ENCODE measurements at places on chromosomes 16 and 17.

DNA sequence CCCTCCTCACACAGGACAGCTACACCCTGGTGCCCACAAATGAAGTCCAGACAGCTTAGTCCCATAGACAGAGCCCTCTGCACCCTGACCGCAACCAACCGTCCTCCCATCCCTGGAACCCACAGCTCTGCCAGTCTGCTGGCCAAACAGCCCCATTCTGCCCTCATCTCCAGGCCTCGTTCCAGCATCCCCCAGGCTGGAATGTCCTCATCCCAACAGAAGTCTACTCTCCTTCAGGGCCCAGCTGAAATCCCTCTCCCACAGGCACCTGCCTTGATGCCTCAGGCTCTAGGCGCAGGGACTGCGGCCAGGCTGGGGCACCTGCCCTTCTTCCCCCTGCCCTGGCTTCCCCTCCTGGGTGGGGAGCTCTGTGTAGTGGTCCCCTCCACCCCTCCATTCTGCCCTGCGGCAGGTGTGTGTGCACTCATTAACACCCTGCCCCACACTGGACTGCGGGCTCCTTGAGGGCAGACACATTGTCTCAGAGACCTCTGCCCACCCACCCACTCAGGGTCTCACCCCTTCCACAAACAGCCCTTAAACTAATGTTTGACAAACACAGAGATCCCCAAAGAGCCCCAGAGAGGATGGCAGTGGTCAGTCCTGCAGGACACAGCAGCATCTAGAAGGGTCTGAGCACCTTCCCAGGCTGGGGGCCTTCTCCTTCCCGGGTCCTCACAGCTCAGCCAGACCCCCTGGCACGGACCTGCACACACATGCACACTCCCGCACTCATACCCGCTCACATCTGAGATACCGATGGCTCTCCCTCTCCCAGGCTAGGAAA is 820 bp downstream of the GRIN2C start:
- DNase-seq = no peak

- DNase-seq = no peak
Observed at GRCh38 chr16:17367036-17367435, 103.7 kb downstream of the XYLT1 start.

DNA sequence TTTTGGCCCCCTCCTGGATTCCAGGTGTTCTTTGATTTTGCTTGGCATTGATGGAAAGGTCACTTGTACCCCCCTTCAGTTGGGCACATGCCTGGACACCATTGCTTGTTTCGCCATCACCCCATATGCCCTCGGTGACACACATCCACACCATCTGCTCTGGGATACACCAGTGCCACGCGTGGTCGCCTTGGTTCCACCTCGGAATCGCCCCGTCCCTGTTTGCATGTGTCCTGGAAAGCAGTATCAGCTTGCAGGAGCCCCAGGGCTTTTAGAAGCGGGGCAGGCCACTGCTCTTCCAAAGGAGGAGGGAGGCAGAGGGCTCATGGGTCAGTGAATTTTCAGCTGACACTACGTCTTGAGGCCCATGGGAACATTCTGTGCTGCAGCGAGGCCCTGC is 607.9 kb downstream of the KCNJ18 start:
- DNase-seq = no peak

- no peak for DNase-seq
Observed at GRCh38 chr17:63596856-63597586, 3.7 kb upstream of the TACO1 start.

- no peak for DNase-seq
Observed at GRCh38 chr17:18187226-18187625, 3.6 kb downstream of the ALKBH5 start.

DNA sequence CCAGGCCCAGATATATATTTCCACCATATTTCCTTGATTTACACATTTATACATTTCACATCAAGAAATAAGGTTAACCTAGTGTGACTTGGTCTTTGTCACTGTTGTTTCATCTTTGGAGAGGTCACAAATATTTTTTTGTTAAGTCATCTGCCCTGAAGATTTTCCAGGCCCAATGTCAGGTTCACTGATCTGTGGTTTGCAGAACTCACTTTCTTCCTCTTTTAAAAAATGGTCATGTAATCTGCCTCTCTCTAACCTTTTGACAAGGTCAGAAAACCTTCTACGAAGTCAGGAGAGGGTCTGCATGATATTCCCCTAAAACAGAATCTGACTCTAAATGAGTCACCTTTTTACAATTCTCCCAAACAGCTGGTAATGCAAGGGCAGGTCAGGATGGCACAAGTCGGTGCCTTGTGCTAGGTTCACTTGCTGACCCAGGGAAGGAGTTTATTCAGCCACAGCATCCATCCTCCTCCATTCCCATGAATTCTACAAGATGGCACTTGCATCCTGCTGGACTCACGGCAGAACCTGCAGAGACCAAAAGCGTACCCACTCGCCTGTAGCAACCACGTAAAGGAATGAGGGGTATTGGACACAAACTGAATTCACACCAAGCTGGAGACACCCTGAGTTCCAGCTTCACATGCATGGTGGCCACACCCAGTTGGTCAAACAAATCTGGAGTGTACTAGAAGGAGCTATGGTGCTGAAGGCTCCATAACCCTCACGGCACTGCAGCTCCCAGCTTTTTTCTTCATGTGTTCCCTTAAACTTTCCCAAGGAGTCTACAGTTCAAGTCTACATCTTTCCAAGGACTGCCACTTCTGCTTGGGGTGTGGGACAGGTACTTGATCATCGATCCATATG is 1.6 kb upstream of the KIAA0513 start:
- no peak for DNase-seq

- DNase-seq = no peak
Observed at GRCh38 chr16:66925322-66925840, at the start of gene RRAD. Gene RRAD (minus strand): TSS chr16:66925535. CDS start chr16:66925179, 356 bp downstream.

- no peak for DNase-seq
Observed at GRCh38 chr16:77850636-77851333, 62.4 kb downstream of the VAT1L start.

DNA sequence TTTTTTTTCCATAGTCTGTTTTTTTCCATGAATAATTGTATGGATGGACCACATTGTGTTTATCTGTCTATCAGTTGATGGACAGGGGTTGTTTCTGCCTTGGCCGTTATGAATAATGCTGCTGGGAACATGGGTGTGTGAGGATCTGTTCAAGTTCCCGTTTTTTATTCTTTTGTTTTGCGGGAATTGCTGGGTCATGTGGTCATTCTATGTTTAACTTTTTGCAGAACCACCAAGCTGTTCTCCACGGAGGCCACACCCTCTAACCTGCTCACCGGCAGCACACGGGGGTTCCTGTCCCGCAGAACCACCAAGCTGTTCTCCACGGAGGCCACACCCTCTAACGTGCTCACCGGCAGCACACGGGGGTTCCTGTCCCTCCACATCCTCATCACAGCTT is 5.9 kb upstream of the MSLN start:
- DNase-seq = no peak

DNA sequence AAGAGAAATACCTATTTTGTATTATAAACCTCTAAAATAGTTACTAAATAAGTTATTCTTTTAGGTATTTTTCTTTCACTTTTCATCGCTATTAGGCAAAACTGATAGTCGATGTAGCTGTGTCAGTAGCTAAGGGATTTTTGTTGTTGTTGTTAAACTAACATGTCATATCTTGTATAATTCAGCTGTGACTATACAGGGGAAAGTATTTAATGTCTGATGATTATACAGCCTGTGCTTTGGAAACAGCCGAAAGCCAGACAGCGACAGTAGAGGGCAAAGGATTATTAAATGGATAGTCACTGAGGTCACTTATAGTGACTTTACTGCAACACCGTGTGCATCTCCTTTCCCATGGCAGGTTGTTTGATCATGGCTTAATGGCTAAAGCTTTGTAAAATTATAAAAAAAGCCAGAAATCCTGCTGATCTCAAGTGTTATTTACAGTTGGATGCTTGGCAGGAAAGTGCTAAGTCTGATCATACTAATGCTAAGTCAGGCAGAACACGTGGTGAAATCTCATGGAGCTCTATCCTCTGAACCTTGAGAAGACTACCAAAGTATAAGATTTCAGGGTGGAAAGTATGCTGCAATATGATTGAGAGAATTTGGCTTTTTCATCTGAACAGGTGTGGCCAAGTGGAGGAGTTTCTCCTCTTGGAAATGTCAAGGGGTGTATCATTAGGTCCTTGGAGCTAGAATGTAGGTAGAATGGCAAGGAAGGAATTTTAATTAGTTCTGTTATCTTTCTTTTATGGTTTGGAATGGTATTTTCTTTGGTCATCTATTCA is 88.4 kb downstream of the FTO start:
- DNase-seq = no peak

DNA sequence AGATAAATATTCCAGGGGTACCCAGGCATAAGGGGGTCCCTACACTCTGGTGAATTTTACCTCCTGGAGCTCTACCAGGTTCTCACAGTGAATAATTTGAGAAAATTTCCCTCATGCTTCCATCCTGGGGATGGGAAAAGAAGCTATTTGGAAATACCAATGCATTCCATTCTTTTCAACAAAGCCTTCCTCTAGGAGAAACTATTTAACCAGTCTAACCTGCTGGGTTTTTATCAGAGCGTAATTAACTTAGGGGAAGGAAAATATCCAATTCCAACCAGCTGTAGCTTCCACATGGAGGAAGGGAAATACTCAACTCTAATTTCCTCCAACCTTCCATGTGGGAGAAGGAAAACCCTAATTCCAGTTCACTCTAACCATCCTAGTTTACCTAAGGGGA is 17.0 kb downstream of the MFSD6L start:
- no peak for DNase-seq

DNA sequence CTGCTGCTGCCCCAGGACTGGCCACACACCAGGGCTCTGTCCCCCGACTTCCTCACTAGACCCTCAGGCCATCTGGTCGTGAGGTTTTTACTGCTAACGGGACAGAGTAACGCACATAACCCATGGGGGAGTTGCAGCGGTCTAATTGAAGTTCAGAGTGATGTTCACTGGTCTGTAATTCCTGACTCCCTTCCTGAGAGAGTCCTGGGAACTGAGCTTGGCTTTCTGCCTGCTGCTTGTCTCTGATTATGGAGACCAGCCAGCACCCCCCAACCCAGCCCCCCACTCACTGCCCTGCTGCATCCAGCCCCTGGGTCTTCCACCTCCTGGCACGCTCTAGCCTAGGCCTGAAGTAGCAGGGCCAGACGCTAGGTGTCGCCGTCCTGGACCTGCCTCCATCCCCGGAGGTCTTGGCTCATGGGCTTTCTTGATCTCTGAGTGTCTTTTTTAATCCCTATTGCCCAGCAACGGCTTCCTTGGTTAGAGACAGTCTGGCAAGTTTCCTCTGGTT is 192.9 kb downstream of the CCDC182 start:
- DNase-seq = peak; percentile 65

- DNase-seq = no peak
Observed at GRCh38 chr17:53234138-53234537, 588.6 kb upstream of the KIF2B start.

GRCh38 chr17:1022278-1023024 is 25.5 kb downstream of the TIMM22 start:
- no peak for DNase-seq

DNA sequence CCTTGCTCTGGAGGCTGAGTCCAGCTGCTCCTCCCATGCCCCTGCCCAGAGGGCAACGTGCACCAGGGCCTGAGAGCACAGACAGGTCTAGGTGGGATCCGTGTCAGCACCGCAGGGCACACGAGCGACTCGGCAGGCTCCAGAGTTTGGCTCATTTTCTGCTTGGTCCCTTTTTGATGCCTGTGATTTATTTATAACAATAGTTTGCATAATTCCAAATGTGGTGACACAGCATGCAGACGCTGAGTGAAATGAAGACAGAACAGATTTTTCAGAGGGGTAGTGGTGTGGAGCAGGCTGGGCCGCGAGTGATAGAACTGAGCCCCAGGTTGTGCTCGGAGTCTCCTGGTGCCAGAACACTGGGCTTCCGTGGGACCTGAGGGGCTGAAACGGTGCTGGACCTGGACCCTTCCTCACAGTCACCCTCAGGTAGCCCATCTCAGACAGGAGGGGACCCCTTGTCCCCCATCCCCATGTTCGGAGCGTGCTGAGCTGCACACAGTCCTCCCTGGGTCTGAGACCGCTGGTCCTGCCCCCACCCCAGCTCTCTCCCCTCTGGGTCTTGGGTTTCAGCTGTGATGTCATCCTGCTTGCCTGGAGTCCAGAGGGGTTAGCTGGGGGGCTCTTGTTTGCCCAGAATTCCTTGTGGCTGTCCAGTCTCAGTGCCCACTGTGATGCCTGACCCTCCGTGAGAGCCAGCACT is 95.9 kb downstream of the METRNL start:
- no peak for DNase-seq

All from substantia nigra (tissue), 51 donors.